Heart left ventricle (tissue), 16 donors: ENCODE measurements at places on chromosomes 12 and 14. TPM values are rescaled to one million over a fixed set of nuclear protein-coding genes. Genes with fewer than 3 reads are reported as not detected.

RFX4 gene
- total RNA-seq: not detected

ENDOU gene
- not detected for total RNA-seq

DNA sequence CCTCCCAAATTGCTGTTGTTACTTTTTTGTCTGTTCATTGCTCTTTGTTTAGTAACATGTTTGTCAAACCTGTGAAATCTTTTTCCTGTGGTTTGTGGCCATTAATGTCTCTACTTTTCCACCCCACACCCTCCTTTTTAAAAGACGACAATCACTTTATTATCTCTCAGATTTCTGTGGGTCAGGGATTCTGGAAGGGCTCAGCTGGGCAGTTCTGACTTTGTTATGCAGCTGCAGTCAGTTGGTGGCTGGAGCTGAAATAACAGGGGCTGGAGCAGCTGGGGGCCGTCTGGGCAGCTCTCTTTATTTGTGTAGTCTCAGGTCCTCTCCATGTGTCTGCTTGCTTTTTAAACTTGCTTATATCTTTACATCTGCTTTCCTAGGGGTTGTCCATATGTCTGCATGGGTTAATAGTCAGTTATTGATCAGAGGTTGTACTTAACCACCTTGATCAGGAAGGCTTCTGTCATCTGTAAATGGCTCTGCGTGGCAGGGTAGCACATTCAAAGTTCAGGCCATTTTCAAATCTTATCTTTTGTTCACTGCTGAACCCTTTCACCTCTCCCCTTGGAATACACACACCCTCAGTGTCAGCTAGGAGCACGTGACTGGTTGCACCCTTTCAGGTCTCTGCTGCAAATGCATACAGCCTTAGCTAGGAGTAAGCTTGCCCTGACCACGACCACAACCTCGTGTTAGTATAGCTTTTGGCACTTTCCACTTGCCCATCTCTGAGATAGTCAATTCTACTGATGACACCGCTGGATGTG lies 27.9 kb downstream of the BORCS5 start:
- no peak overlapping the region for H3K27ac ChIP-seq
- H3K36me3 ChIP-seq: no peaks in the 10 kb centered on the region
- peaks cover 6% of the 10 kb centered on the region for H3K4me1 ChIP-seq
- H3K27me3 ChIP-seq: no peaks in the 10 kb centered on the region
- no peak overlapping the region for H3K4me3 ChIP-seq

GRCh38 chr12:127655691-127656090 lies 611.3 kb upstream of the TMEM132C start:
- no peaks in the 10 kb centered on the region for H3K27me3 ChIP-seq
- DNase-seq: no peak
- H3K4me3 ChIP-seq: no peak overlapping the region
- H3K36me3 ChIP-seq: no peaks in the 10 kb centered on the region
- H3K4me1 ChIP-seq: no peaks in the 10 kb centered on the region
